ENCODE measurements at places on chromosomes 7 and 10. TPM values are rescaled to one million over a fixed set of nuclear protein-coding genes. Genes with fewer than 3 reads are reported as not detected.

CLDN15 gene
- total RNA-seq: 6.2 TPM

- DNase-seq: no peak
- peaks cover 15% of the 10 kb centered on the region for H3K36me3 ChIP-seq
- H3K4me1 ChIP-seq: no peaks in the 10 kb centered on the region
- H3K27ac ChIP-seq: no peak overlapping the region
- H3K4me3 ChIP-seq: no peak overlapping the region
- H3K27me3 ChIP-seq: no peaks in the 10 kb centered on the region
These were observed 37.0 kb downstream of the PFKP start for GRCh38 chr10:3104251-3104918.

GRCh38 chr7:131431289-131431688, 103.6 kb downstream of the MKLN1 start:
- H3K4me3 ChIP-seq: no peak overlapping the region
- no peaks in the 10 kb centered on the region for H3K27me3 ChIP-seq
- no peaks in the 10 kb centered on the region for H3K4me1 ChIP-seq
- no peak overlapping the region for H3K27ac ChIP-seq
- DNase-seq: no peak

- H3K36me3 ChIP-seq: no peaks in the 10 kb centered on the region
- no peak for DNase-seq
- H3K4me3 ChIP-seq: no peak overlapping the region
- H3K27ac ChIP-seq: no peak overlapping the region
- no peaks in the 10 kb centered on the region for H3K27me3 ChIP-seq
These were observed 19.4 kb downstream of the SLK start for GRCh38 chr10:103986360-103986759.

PGAM2 gene
- not detected for total RNA-seq

- H3K4me3 ChIP-seq: no peak overlapping the region
- no peaks in the 10 kb centered on the region for H3K4me1 ChIP-seq
- DNase-seq: no peak
- H3K36me3 ChIP-seq: no peaks in the 10 kb centered on the region
- no peak overlapping the region for H3K27ac ChIP-seq
These were observed 183.2 kb upstream of the LYZL1 start for GRCh38 chr10:29105516-29106215.

DNA sequence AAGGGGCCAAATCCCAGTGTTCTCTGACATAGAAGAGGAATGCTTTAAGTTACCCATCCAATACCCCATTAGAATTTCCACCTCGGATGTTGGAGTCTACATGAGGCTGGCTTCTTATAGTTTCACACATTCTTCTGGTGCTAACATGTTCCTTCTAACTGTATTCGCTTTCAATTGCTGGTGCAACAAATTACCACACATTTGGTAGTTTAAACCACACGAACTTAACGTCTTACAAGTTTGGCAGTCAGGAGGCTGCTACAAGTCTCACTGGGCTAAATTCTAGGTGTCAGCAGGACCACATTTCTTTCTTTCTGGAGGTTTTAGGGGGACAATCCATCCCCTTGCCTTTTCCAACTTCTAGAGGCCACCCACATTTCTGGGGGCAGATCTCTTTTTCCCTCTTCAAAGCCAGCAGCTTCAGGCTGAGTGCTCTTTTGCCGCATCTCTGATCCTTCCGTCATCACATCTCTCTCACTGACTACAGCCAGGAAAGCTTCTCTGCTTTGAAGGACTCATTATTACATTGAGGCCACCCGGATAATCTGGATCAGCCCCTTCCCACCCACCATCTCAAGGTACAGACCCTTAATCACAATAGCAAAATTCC, 5.1 kb upstream of the MACC1 start:
- H3K36me3 ChIP-seq: no peaks in the 10 kb centered on the region
- no peaks in the 10 kb centered on the region for H3K4me1 ChIP-seq
- no peak overlapping the region for H3K4me3 ChIP-seq
- H3K27me3 ChIP-seq: no peaks in the 10 kb centered on the region
- no peak for DNase-seq

SPDYE5 gene
- total RNA-seq: not detected

AKR1D1 gene
- total RNA-seq: not detected

DNA sequence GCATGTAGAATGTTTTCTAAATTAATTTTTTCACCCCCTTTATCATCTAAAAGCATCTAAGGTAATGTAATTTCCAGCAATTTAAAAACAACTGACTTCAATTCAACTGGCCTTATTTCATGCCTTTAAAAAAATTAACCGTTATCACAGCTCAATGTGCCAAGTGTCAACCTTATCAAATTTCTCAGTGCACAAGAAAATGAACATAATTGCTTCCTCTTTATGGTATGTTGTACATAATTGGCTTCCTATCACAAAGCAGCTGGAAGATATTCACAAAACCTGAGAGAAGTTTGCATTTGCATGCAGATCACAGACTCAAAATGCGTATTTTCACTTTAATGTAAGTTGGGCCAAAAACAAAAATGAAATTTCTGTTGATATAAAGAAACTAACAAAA, 966.4 kb downstream of the GRM8 start:
- no peak overlapping the region for H3K27ac ChIP-seq
- H3K27me3 ChIP-seq: no peaks in the 10 kb centered on the region
- H3K36me3 ChIP-seq: no peaks in the 10 kb centered on the region
- no peaks in the 10 kb centered on the region for H3K4me1 ChIP-seq

GPAM gene
- total RNA-seq: 6.7 TPM

KCNH2 gene
- 5.2 TPM for total RNA-seq

SYT15B gene
- total RNA-seq: 33.5 TPM

DNA sequence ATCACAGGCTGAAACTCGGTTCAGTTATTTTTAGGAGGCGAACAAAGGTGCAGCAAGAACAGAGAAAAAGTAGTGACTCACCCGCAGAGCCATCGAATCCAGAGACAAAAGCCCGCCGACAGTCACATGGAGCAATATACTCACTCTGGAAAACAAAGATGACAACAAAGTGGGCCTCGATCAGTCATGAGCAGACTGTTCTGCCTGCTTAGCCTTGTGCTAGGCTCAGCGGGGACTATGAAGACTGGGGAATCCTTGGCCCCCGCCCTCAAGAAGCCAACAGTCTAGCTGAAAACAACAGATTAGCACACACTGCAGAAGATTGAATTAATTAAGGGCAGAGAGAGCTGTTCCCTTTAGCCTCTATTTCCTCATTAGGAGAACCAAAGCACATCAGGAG, 30.4 kb downstream of the XPNPEP1 start:
- no peak overlapping the region for H3K27ac ChIP-seq
- no peak for DNase-seq
- H3K36me3 ChIP-seq: peaks cover 13% of the 10 kb centered on the region

GOLGA7B gene
- 2.6 TPM for total RNA-seq

- no peaks in the 10 kb centered on the region for H3K27me3 ChIP-seq
- no peak for DNase-seq
- H3K4me3 ChIP-seq: no peak overlapping the region
- no peak overlapping the region for H3K27ac ChIP-seq
- no peaks in the 10 kb centered on the region for H3K4me1 ChIP-seq
These were observed 347.1 kb downstream of the FGFR2 start for GRCh38 chr10:121250995-121251764.

DNA sequence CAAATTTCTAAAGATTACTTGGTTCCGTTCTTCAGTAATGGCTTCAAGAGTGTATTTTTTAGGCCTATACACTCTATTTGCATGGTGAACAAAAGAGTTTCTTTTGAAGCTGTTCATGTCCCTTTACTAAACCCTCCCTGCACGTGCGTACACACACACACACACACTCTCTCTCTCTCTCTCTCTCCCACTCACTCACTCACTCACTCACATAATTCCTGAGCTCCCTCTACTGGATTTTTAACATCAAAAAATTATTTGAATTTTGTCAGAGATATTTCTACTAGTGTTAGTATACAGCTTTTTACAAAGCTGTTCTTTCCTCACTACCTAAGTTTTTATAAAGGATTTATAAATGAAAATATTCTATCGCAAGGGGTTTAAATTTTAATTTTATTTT, 85.9 kb downstream of the UBE3C start:
- no peak overlapping the region for H3K27ac ChIP-seq
- no peak overlapping the region for H3K4me3 ChIP-seq
- peaks cover 28% of the 10 kb centered on the region for H3K36me3 ChIP-seq
- no peaks in the 10 kb centered on the region for H3K27me3 ChIP-seq
- no peaks in the 10 kb centered on the region for H3K4me1 ChIP-seq

DNA sequence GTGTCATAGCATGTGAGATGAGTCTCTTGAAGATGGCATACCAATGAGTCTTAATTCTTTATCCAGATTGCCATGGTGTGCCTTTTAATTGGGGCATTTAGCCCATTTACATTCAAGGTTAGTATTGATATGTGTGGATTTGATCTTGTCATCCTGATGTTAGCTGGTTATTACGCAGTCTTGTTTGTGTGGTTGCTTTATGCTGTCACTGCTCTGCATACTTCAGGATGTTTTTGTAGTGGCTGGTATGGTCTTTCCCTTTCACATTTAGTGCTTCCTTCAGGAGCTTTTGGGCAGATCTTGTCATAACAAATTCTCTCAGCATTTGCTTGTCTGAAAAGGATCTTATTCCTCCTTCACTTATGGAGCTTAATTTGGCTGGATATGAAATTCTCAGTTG, 16.5 kb downstream of the FAM25A start:
- no peaks in the 10 kb centered on the region for H3K4me1 ChIP-seq
- H3K27me3 ChIP-seq: no peaks in the 10 kb centered on the region
- H3K4me3 ChIP-seq: no peak overlapping the region
- no peaks in the 10 kb centered on the region for H3K36me3 ChIP-seq
- H3K27ac ChIP-seq: no peak overlapping the region

DNA sequence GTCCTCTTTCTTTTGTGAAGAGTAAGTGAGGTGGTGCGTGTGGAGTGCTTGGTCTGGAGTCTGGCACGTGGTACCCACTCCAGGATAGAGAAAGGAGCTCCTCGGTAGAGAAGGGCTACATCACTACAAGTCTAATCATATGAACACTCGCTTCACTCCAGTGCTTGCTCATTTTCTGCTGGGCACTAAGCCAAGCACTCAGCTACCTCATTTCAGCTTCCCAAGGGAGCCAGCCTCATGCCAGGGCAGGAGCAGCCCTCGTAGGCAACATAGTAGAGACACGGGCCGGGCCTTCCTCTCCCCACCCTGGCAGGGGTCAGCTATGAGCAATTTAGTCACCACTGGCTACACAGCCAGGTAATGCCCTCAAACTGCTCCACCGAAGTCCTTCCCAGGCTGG, 11.4 kb upstream of the HSPA12A start:
- H3K4me3 ChIP-seq: no peak overlapping the region
- no peaks in the 10 kb centered on the region for H3K27me3 ChIP-seq
- H3K4me1 ChIP-seq: peaks cover 2% of the 10 kb centered on the region
- H3K36me3 ChIP-seq: no peaks in the 10 kb centered on the region

GRCh38 chr7:2613098-2613930, 18.5 kb upstream of the TTYH3 start:
- H3K27ac ChIP-seq: no peak overlapping the region
- peaks cover 23% of the 10 kb centered on the region for H3K4me1 ChIP-seq
- no peaks in the 10 kb centered on the region for H3K36me3 ChIP-seq
- H3K4me3 ChIP-seq: no peak overlapping the region
- no peaks in the 10 kb centered on the region for H3K27me3 ChIP-seq

DNA sequence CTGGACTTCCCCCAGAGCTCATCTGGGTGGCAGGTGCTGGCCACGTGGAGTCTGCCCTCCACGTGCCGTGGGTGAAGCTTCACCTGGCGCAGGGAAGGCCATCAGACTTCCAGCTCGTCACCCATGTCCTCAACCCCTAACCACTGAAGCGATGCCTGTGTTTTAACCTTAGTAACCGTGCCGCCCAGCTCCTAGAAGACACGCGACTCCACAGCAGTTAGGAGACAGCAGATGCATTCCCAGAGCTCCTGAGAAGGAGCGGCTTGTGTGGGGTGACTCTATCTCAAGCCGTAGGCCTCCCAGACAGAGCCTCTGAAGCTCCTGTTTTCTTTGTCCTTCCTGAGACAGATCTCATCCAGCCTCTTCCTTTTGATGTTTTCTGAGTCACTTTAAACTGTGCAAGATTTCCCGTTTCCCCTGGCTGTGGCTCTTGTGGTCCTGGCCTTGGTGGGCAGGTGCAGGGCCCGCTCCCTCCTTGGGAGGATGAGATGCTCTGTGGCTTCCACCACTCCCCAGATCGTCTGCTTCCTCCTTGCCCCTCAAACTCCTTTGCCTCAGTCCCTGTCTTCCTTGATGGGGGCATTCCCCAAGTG, 41.4 kb upstream of the AP5Z1 start:
- no peaks in the 10 kb centered on the region for H3K27me3 ChIP-seq
- no peak overlapping the region for H3K27ac ChIP-seq
- no peak overlapping the region for H3K4me3 ChIP-seq
- peaks cover 28% of the 10 kb centered on the region for H3K4me1 ChIP-seq

- no peaks in the 10 kb centered on the region for H3K4me1 ChIP-seq
- H3K4me3 ChIP-seq: no peak overlapping the region
- H3K36me3 ChIP-seq: no peaks in the 10 kb centered on the region
- DNase-seq: no peak
- no peak overlapping the region for H3K27ac ChIP-seq
- no peaks in the 10 kb centered on the region for H3K27me3 ChIP-seq
These were observed 7.7 kb downstream of the DGKB start for GRCh38 chr7:14894826-14895225.

DNA sequence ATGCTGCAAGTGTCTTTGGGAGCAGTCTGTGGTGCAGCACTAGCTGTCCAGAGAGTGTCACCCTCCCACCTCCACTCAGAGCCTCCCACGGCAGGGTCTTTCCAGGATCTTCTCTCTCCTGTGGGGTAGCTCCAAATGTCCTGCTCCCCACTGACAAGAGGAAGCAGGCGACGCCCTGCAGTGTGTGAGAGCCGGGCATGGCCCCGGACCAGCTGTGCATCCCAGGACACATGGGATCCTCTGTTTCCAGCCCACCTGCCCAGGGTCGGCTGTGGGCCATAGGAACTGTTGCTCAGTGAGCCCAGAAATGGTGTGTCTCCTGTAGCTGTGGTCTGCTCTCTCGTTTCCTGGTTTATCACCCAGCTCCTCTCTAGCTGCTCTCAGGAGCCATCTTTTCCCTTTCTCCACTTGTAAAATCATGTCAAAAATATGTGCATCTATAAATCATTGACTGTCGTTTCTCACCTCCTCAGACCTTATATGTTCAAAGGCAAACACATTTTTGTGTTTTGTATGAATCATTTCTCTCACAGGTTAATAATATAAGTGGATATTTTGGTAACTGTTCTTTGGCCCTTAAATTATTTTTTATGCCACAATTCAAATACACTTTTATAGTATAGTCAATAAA, 74.9 kb downstream of the VWC2 start:
- H3K4me3 ChIP-seq: no peak overlapping the region
- H3K27ac ChIP-seq: no peak overlapping the region
- no peaks in the 10 kb centered on the region for H3K4me1 ChIP-seq
- no peaks in the 10 kb centered on the region for H3K36me3 ChIP-seq

GPNMB gene
- 147 TPM for total RNA-seq

- no peak overlapping the region for H3K4me3 ChIP-seq
- H3K27me3 ChIP-seq: no peaks in the 10 kb centered on the region
- H3K36me3 ChIP-seq: no peaks in the 10 kb centered on the region
- DNase-seq: no peak
- no peak overlapping the region for H3K27ac ChIP-seq
These were observed 35.3 kb upstream of the IFRD1 start for GRCh38 chr7:112414855-112415490.

SLC18A3 gene
- not detected for total RNA-seq
